ENCODE measurements at places on chromosomes 11 and 22.

DNA sequence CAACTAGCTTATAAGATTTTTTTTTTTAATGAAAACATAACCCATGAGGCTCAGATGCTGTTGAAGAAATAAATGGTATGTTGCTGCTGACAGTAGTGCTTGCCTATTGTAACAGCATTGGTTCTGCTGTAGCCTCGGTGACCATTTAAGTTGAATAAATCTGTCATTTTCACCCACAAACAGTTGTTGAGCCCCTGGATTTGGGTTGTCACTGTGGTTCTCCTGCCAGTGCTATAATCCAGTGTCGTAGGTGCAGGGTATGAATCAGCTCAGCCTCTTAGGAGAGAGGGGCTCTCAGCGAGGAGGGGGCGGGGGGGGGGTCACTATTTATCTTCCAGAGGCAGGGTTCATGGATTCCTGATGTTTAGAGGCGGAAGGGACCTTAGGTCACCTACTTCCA is 49.9 kb upstream of the HORMAD2 start:
- DNase-seq = no peak

DNA sequence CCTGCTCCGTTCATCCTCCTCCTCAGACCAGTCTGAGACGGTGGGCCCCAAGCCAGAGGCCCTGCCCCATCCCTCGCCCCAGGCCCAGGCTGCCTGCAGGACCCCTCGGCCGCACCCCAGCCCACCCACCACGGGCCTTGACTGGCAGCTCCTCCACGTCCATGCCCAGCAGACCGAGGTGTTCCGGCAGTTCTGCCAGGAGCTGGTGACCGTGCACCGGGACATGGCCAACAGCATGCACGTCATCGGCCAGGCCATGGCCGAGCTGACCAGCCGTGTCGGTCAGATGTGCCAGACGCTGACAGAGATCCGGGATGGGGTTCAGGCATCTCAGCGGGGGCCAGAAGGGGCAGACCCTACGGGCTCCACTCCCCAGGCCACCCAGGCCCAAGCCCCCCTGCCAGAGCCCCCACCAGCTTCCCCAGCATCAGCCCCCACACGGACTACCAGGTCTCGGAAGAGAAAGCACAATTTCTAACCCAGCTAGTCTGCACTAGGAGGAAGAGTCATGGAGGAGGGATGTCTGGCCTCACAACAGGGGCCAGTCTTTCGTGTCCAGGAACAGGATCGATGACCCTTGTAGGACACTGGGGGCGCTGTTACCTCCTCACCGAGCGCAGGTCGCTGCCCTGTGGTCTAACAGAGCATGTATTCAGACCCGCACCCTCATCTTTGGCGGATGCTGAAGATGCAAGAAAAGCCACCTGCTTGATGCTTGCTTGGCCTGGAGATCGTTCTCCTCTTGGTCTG is 66.3 kb downstream of the PRDM11 start:
- DNase-seq = no peak

GRCh38 chr11:104918113-104918824 is 20.0 kb upstream of the CASP12 start:
- no peak for DNase-seq

- DNase-seq = no peak
These were observed 471.9 kb downstream of the MIAT start for GRCh38 chr22:27129266-27129665.

- peak; percentile 11 for DNase-seq
These were observed 747 bp downstream of the NXF1 start for GRCh38 chr11:62804310-62805075.

- peak; percentile 25 for DNase-seq
These were observed 33.0 kb upstream of the P2RY2 start for GRCh38 chr11:73184953-73185671.

- DNase-seq = no peak
These were observed 672.7 kb downstream of the TBC1D22A start for GRCh38 chr22:47435204-47435487.

- no peak for DNase-seq
These were observed 39.8 kb downstream of the IL18BP start for GRCh38 chr11:72038491-72038890.

GRCh38 chr11:92489826-92490399 is 265.3 kb downstream of the FAT3 start:
- no peak for DNase-seq

DNA sequence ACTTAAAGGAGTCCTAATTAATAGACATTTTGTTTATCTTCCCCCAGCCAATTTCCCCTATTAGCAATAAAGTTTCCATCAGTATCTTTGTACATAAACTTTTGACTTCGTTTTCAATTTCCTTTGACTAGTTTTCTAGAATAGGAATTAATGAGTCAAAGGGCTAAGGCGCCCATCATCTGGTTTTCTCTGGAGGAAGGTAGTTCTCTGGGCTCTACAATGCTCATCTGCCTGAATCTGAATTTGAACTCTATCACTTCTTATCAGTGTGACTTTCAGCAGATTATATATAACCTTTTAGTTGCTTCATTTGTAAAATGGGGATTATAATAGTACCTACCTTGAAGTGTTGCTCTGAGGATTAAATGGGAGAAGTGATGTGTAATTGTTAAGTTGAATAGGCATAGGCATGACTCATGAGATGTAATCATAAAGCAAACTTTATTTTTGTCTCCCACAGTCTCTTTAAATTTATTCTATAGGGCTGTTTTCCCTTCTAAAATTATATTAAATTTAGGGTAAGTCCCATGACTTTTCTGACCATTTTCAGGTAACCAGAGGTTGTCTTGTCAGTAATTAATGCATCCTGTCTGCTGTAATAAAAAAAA is 5.8 kb upstream of the TUB start:
- no peak for DNase-seq

DNA sequence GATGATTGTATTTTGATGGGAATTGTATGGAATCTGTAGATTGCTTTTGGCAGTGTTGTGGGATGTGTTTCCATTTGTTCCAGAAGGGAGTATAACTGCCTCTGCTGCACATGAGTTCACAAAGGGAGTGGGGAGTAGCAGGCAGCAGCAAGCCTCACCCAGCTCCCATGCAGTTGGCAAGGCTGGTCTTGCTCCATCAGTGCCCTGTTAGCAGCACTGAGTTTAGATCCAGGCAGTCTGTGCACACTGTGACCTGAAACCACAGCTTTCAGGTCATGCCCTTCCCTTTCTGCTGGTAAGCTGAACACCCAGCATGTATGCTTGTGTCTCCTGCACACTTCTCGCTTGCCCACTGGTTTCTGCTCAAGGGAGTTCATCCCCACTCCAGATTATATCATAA is 3.7 kb upstream of the NUCB2 start:
- DNase-seq = no peak

DNA sequence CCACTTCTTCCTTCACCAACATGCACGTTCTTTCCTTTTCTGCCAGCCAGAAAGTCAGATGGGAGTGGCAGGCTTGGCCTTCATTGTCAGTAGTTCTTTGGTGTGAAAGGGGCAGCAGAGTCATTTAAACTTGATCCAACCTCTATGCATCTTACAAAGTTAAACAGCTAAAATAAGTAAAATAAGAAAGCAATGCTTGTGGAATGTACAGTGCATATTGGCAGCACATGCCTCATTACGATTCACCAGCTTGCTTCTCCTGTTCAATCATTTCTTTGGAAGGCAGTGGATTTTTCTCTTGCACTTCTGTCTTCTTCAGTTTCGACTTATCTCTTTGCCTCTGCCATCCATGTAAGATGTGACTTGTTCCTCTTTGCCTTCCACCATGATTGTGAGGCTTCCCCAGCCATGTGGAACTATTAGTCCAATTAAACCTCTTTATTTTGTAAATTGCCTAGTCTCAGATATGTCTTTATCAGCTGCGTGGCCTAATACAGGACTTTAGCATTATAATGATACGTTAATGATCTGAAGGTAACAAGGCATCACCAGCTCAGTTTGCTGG is 14.8 kb downstream of the LGALS12 start:
- no peak for DNase-seq

DNA sequence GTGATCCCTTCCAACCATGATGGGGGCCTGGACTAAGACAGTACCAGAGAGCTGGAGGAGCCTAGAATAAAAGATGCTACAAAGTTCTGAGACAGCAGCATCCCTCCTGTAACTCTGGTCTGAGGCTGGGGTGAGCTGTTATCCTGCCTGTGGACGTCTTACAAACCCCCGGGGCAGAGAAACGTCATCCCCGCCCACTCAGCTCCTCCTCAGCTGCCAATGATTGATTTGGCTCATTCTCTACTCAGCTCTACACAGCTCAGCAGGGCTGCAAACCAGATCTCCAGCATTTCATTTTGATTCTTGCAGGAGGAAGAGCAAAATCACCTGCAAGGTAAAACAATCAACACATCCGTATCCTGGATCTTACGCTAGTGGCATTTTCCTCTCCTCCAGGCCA is 55.5 kb downstream of the CSNK2A3 start:
- no peak for DNase-seq

DNA sequence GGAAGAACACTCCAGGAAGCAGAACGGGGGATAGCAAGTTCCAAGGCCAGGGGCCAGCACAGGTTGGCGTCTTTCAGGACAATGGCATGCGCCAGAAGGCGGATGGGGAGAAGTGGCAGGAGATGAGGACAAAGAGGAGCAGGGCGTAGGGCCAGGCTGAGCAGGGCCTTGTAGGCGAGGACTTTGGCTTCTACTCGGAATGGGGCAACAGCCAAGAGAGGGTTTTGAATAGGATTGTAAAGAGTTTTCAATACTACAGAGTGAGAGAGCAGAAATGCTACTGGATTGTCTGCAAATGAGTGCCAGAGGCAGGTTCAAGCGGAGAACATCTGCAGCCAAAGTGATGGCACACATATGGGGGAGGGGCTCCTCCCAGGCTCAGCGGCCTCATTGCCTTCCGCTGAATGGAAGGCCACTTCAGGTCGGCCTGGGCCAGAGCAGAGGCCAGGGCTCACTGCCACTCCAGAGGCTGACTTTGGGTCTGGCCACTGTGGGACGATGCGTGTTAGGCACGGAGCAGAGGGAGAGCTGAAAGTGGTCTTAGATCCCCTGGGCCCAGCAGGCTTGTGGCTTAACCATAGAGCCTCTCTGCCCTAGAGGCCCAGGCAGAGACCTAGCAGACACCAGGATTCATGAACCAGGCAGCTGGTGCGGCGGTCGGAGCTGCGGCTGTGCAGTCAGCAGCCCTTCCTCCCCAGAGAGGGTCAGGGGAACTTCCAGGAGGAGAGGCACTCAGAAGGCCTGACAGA is 118.2 kb downstream of the DSCAML1 start:
- DNase-seq = no peak

- DNase-seq = no peak
These were observed 34.9 kb downstream of the UBASH3B start for GRCh38 chr11:122690384-122690783.

- DNase-seq = no peak
These were observed 123.7 kb upstream of the HSD17B12 start for GRCh38 chr11:43556612-43557375.

GRCh38 chr11:17350455-17351171 is 987 bp upstream of the NCR3LG1 start:
- no peak for DNase-seq

DNA sequence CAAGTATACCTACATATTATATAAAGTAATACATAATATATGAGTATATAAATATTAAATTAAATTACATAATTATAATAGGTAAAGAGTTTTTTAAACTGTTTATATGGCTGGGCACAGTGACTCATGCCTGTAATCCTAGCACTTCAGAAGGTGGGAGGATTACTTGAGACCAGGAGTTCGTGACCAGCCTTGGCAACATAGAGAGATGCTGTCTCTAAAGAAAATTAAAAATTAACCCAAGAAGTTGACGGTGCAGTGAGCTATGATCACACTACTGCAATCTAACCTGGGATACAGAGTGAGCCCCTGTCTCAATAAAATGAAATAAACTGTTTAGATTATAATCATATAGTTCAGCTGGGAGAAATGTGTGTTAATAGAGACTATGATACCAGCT is 363.0 kb downstream of the DDX10 start:
- no peak for DNase-seq

- DNase-seq = no peak
These were observed 39.2 kb upstream of the NFAM1 start for GRCh38 chr22:42471441-42471840.

GRCh38 chr11:126878913-126879482 is 121.6 kb downstream of the KIRREL3 start:
- DNase-seq = no peak

DNA sequence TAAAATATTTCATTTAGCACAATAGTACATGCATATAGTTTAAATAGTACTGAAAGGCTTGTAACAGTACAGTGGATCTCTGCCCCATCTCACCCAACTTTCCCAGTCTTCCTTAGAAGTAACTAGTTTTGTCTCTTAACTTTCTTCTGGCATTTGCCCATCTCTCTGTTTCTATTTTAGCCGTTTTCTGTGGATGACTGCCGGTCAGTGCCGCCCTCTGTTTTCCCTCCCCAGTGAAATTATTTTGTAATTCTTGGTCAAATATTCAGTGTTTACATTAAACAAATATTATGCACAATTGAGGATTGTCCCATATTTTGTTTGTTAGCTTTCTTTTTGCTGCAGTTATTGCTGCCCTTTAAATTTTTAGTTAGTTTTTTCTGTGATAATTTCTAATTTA is 8.3 kb downstream of the PDHX start:
- DNase-seq = no peak

DNA sequence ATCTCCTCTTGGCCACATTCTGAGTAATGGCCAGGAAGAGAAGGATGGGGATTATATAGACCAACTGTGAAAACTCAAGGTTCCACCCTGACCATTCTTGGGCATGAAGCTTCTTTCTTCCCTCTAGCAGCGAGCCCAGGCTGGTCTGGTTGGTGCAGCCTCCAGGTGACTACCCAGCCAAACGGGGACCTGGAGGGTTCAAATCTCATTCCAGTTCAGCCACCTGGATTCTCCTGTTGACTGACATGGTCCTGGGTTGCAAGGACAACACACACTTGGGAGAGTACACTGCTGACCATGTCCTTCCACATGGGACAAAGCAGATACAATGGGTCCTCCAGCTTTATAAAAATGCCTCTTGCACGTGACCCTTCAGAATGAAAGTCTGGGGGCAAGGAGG is 67.0 kb downstream of the SHANK2 start:
- no peak for DNase-seq

DNA sequence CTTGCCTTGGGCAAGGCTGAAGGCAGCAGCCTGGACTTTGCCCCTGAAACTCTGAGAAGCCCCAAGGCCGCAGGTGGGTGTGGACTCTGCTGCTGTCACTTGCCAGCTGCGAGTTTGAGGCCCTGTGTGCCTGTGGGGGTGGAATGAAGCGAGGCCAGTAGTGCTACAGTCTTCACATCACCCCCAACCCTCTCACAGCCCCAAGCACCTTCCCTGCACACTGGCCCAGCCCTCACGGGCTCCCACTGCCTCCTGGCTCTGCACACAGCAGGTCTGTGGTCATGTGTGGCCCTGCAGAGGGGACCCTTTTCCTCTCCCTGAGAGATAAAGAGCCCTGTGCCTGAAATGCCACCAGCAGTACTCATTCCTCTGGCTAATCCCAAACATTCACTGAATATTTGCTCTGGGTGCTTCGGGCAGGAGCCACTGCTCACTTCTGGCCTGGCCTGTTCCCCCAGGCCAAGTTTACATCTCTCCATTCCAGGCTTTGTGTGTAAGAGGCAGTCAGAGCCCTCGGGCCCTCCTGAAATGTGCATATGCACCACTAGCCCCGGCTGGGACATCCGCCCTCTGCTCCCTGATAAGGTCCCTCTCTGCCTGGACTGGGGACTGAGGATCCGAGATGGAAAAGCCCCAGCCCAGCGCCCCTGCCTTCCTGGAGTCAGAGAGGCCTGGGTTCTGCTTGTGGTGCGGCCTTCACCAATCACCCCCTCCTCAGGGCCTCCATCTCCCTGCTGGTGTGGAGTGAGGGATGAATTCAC is 17.7 kb downstream of the MGAT3 start:
- DNase-seq = no peak

GRCh38 chr11:28584992-28585391 is 476.8 kb downstream of the METTL15 start:
- DNase-seq = no peak

GRCh38 chr11:67369801-67370284 is 3.6 kb downstream of the CLCF1 start:
- DNase-seq = no peak

GRCh38 chr11:129331871-129332274 is 43.8 kb upstream of the BARX2 start:
- peak; percentile 59 for DNase-seq
